SK-N-DZ (cell line): ENCODE measurements at places on chromosomes 6 and 20.

DNA sequence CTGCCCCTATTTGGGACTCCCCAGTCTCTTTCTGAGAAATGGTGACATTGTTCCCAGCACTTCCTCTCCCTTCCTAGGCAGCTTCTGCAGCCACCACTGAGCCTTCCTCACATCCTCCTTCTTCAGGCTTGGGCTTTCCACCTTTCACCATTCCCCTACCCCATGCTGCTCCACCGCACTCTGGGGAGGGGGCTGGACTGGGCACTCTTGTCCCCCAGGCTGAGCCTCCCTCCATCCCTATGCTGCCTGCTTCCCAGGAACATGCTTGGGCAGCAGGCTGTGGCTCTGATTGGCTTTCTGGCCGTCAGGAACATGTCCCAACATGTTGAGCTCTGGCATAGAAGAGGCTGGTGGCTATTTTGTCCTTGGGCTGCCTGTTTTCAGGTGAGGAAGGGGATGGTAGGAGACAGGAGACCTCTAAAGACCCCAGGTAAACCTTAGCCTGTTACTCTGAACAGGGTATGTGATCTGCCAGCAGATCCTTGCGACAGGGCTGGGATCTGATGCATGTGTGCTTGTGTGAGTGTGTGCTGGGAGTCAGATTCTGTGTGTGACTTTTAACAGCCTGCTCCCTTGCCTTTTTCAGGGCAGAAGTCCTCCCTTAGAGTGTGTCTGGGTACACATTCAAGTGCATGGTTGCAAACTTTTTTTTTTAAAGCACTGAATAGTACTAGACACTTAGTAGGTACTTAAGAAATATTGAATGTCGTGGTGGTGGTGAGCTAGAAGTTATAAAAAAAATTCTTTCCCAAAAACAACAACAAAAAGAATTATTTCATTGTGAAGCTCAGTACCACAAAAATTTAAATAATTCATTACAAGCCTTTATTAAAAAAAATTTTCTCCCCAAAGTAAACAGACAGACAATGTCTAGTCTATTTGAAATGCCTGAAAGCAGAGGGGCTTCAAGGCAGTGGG, 2.1 kb upstream of the CDKN1A start:
- no peak for DNase-seq

- no peak for DNase-seq
These were observed 176.2 kb upstream of the PRND start for GRCh38 chr20:4545526-4545925.

DNA sequence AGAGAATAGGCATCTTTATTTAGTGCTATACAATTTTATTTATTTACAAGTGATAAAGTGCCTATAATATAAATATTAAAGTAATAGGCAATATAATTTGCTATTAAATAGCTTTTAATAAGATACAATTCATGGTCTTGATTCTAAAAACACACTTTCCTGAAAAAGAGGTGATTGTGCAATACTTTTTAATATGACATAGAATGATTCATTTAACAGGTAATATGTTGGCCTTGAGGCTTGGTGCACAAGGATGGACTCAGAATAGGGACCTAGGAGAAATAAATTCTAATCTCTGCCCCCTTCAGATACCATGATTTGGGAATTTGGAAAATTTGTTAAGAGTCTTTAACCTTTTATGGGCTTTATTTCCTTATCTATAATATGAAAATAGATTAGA, 149.9 kb upstream of the FUT9 start:
- no peak for DNase-seq

DNA sequence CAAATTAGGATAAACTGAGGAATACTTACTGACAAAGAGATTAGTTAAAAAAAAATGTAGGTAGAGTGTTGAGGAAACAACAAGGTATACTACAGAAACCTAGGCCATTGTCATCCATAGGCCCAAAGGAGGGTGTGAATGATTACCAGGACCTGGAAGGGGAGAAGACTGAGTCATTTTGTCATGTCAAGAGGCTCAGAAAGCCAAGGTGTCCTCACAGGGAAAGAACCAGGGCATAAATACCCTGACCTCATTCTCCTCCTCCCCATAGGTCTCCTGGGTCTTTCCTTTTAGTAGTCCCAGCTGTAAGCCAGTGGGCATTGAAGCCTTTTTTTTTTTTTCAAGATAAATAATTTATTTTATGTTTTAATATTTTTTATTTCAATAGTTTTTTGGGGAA, 582.1 kb upstream of the JAG1 start:
- no peak for DNase-seq

GRCh38 chr20:18698735-18699380, 111.0 kb downstream of the DTD1 start:
- DNase-seq = no peak

DNA sequence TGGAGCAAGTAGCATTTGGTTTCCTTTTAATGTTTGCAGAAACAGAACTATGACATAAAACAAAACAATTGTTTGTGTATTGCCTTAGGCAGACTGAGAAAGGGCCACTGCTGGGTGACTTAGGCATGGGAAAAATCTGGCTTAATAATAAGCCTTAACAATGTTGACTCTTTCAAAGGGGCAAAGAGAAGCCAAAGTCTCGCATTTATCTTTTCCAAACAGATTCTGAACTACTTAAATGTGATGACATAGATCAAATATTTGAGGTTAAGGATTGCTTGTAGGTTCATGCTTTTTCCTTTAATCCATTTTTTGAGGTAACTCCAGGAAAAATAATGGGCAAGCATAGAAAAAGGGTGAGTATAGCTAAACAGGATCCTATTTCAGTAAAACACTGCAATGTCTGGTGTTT, 39.6 kb downstream of the ADAT2 start:
- DNase-seq = no peak

- no peak for DNase-seq
These were observed 34.6 kb upstream of the ENTPD6 start for GRCh38 chr20:25160897-25161296.

GRCh38 chr6:105476978-105477377, 74.1 kb upstream of the PREP start:
- DNase-seq = no peak

- peak; percentile 29 for DNase-seq
These were observed 283.1 kb downstream of the PREX1 start for GRCh38 chr20:48544402-48545339.

DNA sequence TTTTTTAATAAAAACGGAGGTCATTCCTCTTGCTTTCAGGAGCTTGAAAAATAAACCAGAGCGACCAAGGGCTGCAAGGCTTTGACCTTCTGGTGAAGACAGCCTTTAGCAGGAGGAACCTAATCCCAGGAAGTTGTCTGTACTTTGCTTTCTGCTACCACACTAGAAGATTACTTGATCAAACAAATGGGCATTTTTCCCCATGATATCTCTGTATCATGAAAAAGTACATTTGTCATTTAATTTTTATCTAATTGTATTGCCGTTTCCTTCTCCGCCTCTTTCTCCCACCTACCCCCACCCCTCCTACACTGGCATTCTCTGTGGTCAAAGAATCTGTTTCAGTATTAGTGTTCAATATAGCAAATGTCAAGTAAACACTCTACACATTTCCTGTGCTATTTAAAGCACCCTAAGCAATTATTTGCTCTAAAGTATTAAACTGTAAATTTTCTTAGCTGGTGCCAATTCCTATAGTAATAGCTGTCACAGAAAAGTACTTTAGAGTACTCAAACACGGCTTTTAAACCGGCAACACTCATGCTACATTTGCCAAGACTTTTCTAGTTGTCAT, 29.7 kb downstream of the ATXN1 start:
- no peak for DNase-seq

DNA sequence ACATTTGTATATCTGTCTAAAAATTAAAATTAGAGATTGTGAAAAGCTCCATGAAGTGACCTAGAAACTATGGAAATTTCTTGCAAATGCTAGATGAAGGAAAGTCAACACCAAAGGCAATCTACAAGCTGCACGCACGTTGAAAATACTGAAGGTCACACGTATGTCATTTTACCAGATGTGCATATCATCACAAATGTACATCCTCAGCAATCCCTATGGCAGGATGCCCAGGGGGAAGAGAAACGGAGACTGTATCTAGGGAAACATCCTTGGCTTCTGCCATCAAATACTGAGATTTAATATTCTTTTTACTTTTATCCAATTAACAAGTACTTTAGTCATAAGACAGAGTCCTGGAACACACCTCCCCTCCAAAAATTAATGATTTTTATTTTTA, 672.0 kb downstream of the RNF144B start:
- DNase-seq = no peak

DNA sequence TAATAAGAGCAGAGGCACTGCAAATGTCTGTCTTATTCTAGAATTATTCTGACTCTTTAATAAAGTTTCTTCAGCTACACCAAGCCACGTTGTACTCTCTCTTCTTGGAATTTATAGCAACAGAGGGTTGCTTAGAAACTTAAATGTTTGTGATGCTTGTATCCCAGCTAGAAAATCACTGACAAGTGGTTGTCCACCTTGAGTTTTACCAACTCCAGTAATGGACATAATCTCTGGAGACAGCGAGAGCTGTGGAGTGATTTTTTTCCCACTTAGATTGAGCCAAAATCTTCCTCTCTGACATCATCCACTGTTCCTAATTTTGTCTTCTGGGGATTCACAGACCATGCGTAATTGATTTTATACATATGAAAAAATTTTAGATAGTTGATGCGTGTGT, 8.0 kb downstream of the ECT2L start:
- no peak for DNase-seq

DNA sequence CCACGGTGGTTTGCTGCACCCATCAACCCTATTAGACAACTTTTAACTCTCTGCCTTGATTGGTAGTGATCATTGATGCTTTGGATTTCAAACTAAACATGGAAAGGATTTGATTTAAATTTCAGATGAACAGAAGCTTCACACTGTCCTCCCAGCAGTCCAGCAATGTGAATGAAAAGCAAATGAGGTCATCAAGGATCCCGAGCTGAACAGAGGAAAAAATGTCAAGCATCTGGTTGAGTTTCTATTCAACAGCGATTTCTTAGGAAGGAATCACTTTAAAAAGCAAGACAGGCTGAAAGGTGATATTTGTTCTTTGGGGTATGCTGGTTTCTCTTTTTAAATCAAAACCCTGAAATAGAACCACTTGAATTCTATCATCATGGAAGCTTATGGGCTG, 10.6 kb upstream of the SAMD3 start:
- no peak for DNase-seq

DNA sequence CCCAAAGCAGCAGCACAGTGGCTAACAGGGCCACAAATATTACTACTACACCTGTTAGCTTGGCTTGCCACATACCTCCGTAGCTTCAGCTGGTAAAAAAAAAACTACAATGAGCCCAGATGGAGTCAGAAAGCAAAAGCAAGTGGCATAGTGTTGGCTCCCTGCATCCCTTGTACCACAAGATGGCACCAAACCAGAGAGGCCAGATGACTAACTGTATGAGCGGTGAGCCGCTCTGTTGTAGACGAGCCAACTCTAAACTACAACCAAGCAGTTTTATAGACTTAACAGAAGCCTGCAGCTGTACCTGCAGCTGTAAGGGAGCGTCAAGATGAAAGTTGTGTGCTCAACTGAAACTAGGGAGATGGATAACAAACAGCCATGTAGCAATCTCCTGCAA, 84.5 kb upstream of the MCHR2 start:
- no peak for DNase-seq

GRCh38 chr6:7438011-7438410, 48.4 kb downstream of the RIOK1 start:
- no peak for DNase-seq

DNA sequence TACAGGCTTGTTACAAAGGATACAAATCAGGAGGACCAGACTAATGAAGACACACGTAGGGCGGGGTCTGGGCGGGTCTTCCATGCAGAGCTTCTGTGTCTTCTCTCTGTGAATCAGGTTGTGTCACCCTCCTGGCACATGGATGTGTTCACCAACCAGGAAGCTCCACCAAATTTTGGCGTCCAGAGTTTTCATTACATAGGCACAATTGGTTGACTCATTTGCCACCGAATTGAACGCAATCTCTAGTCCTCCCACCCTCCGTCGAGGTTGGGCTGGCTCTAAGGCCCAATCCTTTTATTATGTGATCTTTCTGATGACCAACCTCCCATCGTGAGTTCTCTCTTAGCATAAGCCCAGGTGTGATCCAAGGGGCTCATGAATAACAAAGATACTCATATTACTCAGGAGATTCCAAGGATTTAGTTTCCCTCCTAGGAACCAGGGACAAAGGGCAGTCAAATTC, 36.3 kb upstream of the DDR1 start:
- DNase-seq = no peak

- DNase-seq = no peak
These were observed 29.1 kb downstream of the RALY start for GRCh38 chr20:34022839-34023234.

GRCh38 chr6:148311966-148312669, 30.5 kb upstream of the SASH1 start:
- no peak for DNase-seq

GRCh38 chr6:131755597-131755996, 44.8 kb upstream of the CTAGE9 start:
- no peak for DNase-seq

- no peak for DNase-seq
These were observed 9.2 kb upstream of the PREX1 start for GRCh38 chr20:48837014-48837413.

GRCh38 chr6:119259027-119259426, 90.5 kb downstream of the MAN1A1 start:
- DNase-seq = no peak

GRCh38 chr20:30502670-30503069, 754.8 kb upstream of the DEFB115 start:
- DNase-seq = no peak

DNA sequence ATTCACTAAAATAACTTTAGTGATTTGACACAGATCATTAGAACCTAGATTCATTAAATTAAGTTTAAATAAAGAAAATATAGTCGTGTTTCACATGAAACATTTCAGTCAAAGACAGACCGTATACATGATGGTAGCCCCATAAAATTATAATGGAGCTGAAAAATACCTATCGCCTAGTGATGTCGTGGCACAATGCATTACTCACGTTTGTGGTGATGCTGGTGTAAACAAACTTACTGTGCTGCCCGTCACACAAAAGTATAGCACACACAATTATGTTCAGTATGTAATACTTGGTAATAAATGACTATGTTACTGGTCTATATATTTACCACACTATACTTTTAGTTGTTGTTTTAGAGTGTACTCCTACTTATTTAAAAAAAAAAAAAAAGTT, 17.3 kb downstream of the DST start:
- DNase-seq = no peak

- peak; percentile 28 for DNase-seq
These were observed 705.9 kb downstream of the PTPRT start for GRCh38 chr20:42483730-42484303.

GRCh38 chr20:10954908-10955580, 281.2 kb upstream of the JAG1 start:
- DNase-seq = no peak

- DNase-seq = no peak
These were observed 2.3 kb downstream of the SLC2A4RG start for GRCh38 chr20:63741676-63742380.
